ENCODE measurements at places on chromosomes 11 and 22.

GRCh38 chr11:3226846-3227567, 5.2 kb downstream of the MRGPRE start:
- no peaks in the 10 kb centered on the region for H3K36me3 ChIP-seq
- H3K4me1 ChIP-seq = no peaks in the 10 kb centered on the region
- H3K4me3 ChIP-seq = no peak overlapping the region
- no peak for DNase-seq
- peaks cover 40% of the 10 kb centered on the region for H3K27me3 ChIP-seq

GRCh38 chr11:1938343-1939005, 8.7 kb upstream of the MRPL23 start:
- H3K4me3 ChIP-seq = no peak overlapping the region
- no peak for DNase-seq
- H3K4me1 ChIP-seq = peaks cover 7% of the 10 kb centered on the region
- H3K36me3 ChIP-seq = peaks cover 2% of the 10 kb centered on the region
- H3K27ac ChIP-seq = no peak overlapping the region

DNA sequence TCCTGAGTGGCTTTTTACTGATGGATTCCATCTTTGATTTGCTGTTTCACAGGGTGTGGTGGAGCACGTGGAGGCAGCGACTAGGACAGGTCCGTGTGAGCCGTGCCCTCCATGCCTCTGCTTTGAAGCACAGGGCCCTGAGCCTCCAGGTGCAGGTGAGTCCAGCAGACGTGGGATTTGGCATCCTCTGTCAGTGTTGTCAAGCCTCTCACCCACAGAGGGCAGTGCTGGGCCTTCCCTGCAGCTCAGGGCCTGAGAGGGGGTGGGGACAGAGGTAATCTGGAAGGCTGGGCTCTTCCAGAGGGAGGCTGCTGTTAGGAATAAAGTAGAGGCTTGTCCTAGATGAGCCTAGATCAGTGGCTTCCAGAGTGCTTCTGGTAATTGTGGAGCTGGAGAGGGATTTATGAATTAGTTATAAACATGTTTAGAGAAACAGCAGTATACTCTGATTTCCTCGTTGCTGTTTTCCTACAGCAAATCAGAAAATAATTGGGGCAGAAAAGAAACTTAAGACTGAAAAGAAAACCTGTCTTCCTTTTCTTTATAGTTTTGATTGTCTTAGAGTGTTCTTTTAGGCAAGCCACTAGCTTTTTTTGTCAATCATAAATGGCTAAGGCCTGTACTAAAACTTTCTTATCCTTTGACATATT, 65.0 kb downstream of the SFI1 start:
- DNase-seq = peak; percentile 35
- no peak overlapping the region for H3K4me3 ChIP-seq
- peak overlapping the region; percentile 53 for H3K27ac ChIP-seq
- peaks cover 11% of the 10 kb centered on the region for H3K4me1 ChIP-seq
- peaks cover 41% of the 10 kb centered on the region for H3K36me3 ChIP-seq

DNA sequence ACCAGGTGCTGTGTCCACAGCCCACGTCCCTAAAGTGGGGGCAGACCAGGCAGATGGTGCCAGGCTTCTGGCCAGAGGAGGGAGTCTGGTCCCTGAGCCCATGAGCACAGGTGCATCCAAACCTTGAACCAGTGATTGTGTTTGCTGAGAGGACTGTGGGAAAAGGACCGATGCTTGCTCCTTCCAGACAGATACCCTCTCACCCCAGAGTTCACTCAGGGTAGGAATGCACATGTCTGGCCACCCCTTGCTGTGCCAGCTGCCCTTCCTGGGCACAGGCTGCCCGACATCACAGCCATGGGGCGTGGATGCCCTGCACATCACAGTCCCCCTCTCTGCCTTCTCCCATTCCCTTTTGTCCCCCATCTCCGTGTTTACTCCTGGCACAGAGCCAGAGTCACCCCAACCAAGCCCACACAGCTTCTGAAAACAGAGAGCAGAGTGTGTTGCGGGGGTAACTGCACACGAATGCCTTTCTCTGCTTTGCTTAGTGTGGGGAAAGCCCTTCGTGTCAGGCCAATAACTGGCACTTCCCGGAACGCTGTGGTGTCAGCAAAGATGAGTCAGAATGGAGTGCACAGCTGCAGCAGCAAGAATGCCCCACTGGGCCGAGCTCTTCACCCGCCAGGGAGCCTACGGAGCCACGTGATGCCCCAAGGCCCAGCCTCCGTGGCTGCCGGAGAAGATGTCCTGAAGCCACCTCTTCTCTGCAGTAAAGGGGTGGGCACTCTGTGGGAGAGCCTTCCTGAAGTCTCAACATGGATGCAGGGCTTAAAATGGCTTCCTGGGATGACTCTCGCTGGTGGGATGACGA, 7.6 kb downstream of the CARS1 start:
- H3K4me1 ChIP-seq = peaks cover 41% of the 10 kb centered on the region
- peak; percentile 67 for DNase-seq
- H3K27ac ChIP-seq = peak overlapping the region; percentile 93
- H3K36me3 ChIP-seq = peaks cover 30% of the 10 kb centered on the region

- DNase-seq = no peak
- H3K4me1 ChIP-seq = no peaks in the 10 kb centered on the region
- no peak overlapping the region for H3K27ac ChIP-seq
- H3K4me3 ChIP-seq = no peak overlapping the region
- H3K36me3 ChIP-seq = no peaks in the 10 kb centered on the region
Observed at GRCh38 chr11:94521684-94522083, 9.4 kb downstream of the C11orf97 start.

DNA sequence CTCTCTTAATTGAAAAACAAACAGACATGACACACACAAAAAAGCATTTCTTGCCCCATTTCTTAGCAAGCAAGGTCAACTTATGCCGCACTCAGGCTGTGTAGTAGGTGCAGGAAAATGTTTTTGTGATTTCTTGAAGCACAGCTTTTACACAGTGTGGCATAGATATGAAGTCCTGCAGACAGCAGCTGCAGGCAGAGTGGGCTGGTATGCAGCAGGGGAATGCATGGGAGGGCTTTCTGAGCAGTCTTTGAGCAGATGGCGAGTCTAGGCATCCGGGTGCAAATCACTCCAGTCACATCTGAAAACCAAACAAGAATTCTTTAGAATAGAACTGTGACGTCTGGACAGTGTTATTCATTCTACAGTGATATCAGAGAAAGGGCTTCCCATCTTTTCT, 87.5 kb downstream of the BLID start:
- no peak overlapping the region for H3K27ac ChIP-seq
- no peaks in the 10 kb centered on the region for H3K4me1 ChIP-seq
- H3K27me3 ChIP-seq = no peaks in the 10 kb centered on the region
- no peak overlapping the region for H3K4me3 ChIP-seq
- H3K36me3 ChIP-seq = no peaks in the 10 kb centered on the region

GRCh38 chr11:22666325-22666687, at the start of gene GAS2:
TSS of gene GAS2 (plus strand) at chr11:22666611. CDS start at chr11:22674870, 8,259 bp downstream.
- H3K4me3 ChIP-seq = peak within 1 kb of the TSS; percentile 67
- DNase-seq = no peak
- no peak within 1 kb of the TSS for H3K27ac ChIP-seq
- peaks cover 36% of the 10 kb centered on the region for H3K27me3 ChIP-seq
- H3K36me3 ChIP-seq = no peaks in the 10 kb centered on the region

DNA sequence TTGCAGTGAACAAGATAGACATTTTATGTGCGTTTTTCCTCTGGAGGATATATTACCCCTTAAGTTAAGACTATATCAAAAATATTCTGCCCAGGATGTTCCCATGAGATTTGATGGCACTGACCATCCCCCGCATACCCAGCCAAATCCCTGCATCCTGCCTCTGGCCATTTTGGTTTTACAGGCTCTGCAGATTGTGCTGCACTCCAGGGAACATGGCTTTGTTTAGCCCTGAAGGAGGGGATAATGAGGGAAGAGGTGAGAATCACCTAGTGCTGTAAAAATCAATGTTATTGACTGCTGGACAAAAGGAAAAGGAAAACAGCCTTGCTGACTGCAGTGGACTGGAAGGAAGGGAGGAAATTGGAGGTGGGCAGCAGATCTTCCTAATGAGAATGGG, 717.4 kb downstream of the DLG2 start:
- no peaks in the 10 kb centered on the region for H3K4me1 ChIP-seq
- DNase-seq = no peak
- no peaks in the 10 kb centered on the region for H3K36me3 ChIP-seq
- no peak overlapping the region for H3K4me3 ChIP-seq

GRCh38 chr11:12731841-12732336, 57.7 kb downstream of the TEAD1 start:
- no peak overlapping the region for H3K27ac ChIP-seq
- H3K4me1 ChIP-seq = no peaks in the 10 kb centered on the region
- H3K36me3 ChIP-seq = no peaks in the 10 kb centered on the region
- DNase-seq = no peak
- no peak overlapping the region for H3K4me3 ChIP-seq

- H3K4me1 ChIP-seq = no peaks in the 10 kb centered on the region
- no peak overlapping the region for H3K4me3 ChIP-seq
- H3K27ac ChIP-seq = no peak overlapping the region
- no peaks in the 10 kb centered on the region for H3K36me3 ChIP-seq
- no peak for DNase-seq
Observed at GRCh38 chr11:34855754-34856095, 60.5 kb downstream of the APIP start.

DNA sequence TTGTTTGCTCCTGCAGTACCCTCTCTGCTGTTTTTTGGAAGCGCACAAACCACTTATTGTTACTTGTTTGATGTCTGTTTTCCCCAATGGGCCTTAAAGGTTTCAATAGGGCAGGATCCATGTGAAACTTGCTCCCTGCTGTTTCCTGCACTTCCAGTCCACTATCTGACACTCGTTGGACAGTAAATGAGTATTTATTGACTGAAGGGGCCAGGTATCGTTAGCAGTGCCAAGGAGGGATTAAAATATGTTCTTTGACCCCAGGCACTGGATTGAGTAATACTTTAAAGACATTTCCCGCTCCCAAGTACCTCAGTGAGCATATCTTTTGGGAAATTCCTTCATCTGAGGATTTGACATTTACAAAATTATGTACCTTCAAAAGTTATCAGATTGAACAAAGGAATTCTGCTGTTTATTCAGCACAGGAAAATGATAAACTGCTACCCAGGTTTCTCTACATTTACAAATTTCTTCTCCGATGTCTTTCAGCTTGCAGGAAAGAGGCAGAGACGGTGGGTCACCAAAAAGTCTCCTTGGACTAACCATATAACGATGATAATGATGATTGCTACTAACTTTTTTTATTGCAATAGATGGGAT, 23.3 kb upstream of the OR9Q2 start:
- H3K4me3 ChIP-seq = no peak overlapping the region
- no peaks in the 10 kb centered on the region for H3K4me1 ChIP-seq
- H3K36me3 ChIP-seq = no peaks in the 10 kb centered on the region

DNA sequence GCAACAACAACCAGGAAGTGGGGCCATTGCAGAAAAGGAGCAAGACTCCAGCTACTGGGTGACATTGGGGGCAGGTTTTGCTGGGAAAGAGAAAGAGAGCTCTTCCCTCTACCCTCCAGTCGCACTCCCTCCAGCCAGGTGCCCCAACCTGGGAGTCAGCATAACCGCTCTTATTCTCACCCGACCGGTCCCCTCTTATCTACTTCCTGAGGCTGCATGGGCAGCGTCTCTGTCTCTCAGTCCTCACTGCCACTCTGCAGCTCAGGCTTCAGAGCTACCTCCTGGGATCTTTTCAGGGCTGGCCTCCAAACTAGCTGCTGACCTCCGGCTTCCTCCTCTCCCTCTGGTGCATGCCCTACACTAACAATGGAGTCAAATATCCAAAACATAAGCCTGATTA, 5.1 kb downstream of the ZNF70 start:
- H3K36me3 ChIP-seq = peaks cover 29% of the 10 kb centered on the region
- H3K4me1 ChIP-seq = peaks cover 14% of the 10 kb centered on the region
- H3K4me3 ChIP-seq = no peak overlapping the region
- H3K27ac ChIP-seq = no peak overlapping the region

- DNase-seq = peak; percentile 13
- no peak overlapping the region for H3K4me3 ChIP-seq
- H3K27me3 ChIP-seq = no peaks in the 10 kb centered on the region
- H3K4me1 ChIP-seq = peaks cover 5% of the 10 kb centered on the region
- H3K27ac ChIP-seq = no peak overlapping the region
Observed at GRCh38 chr11:123407130-123407995, 22.7 kb upstream of the GRAMD1B start.

GRCh38 chr22:50399751-50400331, 56.7 kb downstream of the PPP6R2 start:
- H3K36me3 ChIP-seq = peaks cover 50% of the 10 kb centered on the region
- H3K27ac ChIP-seq = peak overlapping the region; percentile 86
- peak overlapping the region; percentile 27 for H3K4me3 ChIP-seq
- no peaks in the 10 kb centered on the region for H3K27me3 ChIP-seq
- peak; percentile 12 for DNase-seq

GRCh38 chr11:131723088-131723487, 352.7 kb downstream of the NTM start:
- no peaks in the 10 kb centered on the region for H3K4me1 ChIP-seq
- DNase-seq = no peak
- no peak overlapping the region for H3K4me3 ChIP-seq
- H3K27ac ChIP-seq = no peak overlapping the region

- H3K4me3 ChIP-seq = no peak overlapping the region
- DNase-seq = no peak
- no peaks in the 10 kb centered on the region for H3K27me3 ChIP-seq
- H3K36me3 ChIP-seq = peaks cover 44% of the 10 kb centered on the region
- H3K4me1 ChIP-seq = no peaks in the 10 kb centered on the region
Observed at GRCh38 chr22:23301591-23301990, 121.3 kb downstream of the BCR start.

DNA sequence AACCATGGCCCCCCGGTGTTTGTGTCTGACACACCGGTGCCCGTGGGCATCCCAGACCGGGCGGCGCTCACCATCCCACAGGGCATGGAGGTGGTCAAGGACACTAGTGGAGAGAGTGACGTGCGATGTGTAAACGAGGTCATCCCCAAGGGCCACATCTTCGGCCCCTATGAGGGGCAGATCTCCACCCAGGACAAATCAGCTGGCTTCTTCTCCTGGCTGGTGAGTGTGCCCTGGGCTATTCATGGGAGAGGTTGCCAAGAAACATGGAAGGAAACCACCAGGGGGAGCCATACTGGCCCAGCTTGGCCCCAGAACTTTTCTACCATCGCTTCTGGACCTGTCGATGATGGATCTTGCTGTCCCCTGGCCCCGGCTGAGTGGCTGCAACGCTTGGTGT, 36.5 kb downstream of the PRDM11 start:
- no peak overlapping the region for H3K27ac ChIP-seq
- no peak for DNase-seq
- peaks cover 21% of the 10 kb centered on the region for H3K4me1 ChIP-seq
- H3K4me3 ChIP-seq = no peak overlapping the region
- H3K36me3 ChIP-seq = peaks cover 11% of the 10 kb centered on the region

DNA sequence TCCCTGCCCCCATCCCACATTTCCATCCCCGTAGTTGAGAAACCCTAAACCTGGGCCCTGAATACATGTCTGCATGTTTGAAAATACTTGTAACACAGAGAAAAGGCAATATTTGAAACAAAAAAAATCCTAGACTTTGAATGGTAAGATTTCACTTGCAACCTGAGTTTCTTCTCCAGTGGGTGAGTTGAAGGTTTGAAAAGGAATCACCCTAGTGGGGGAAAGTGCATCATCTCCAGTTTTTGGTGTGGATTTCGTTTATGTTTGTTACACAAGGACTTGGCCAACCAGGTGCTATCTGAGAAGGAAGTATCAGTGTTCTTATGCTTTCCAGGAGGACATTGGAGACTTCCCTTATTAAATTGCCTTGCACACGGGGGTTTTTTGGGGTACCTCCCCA, 90.4 kb downstream of the ABTB2 start:
- H3K36me3 ChIP-seq = peaks cover 17% of the 10 kb centered on the region
- H3K27ac ChIP-seq = peak overlapping the region; percentile 22
- no peaks in the 10 kb centered on the region for H3K27me3 ChIP-seq

All from stimulated activated naive B cell treated with anti-CD40 and anti-IgM and Interleukin-4, amounts not matched to agents 10 μg/mL and 1 μg/mL and 100 μg/mL, for 72 hours (primary cell).